ENCODE measurements at places on chromosomes 7 and 10.
A peak's percentile ranks its signal among the peaks of the same experiment; 100 is the strongest.

GRCh38 chr7:119033641-119034040 is 809.1 kb downstream of the ANKRD7 start:
- no peak for DNase-seq

- DNase-seq: peak; percentile 22
Observed at GRCh38 chr10:114181971-114182370, 2.8 kb downstream of the TDRD1 start.

- no peak for DNase-seq
Observed at GRCh38 chr10:22593636-22594198, 120.7 kb downstream of the PIP4K2A start.

DNA sequence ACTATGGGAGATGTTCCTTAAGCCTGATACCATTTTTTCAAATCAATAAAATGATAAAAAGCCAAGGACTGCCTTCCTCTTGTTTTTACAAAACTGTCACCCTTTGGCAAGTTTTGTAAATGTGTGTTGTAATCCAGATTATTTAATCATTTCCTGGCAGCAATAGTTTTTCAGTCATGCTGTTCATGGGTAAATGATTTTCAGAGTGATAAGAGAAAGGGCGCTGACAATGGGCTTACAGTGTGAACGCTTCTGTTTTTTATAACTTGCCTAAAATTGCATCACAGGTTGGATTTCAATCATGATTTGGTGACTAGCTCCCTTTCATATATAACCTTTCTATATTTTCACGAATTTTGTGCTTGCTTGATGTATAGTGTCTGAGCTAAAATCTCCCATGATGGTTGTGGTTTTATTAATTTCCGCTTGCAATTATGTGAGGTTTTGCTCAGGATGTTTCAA is 19.0 kb upstream of the DMBT1 start:
- DNase-seq: no peak

DNA sequence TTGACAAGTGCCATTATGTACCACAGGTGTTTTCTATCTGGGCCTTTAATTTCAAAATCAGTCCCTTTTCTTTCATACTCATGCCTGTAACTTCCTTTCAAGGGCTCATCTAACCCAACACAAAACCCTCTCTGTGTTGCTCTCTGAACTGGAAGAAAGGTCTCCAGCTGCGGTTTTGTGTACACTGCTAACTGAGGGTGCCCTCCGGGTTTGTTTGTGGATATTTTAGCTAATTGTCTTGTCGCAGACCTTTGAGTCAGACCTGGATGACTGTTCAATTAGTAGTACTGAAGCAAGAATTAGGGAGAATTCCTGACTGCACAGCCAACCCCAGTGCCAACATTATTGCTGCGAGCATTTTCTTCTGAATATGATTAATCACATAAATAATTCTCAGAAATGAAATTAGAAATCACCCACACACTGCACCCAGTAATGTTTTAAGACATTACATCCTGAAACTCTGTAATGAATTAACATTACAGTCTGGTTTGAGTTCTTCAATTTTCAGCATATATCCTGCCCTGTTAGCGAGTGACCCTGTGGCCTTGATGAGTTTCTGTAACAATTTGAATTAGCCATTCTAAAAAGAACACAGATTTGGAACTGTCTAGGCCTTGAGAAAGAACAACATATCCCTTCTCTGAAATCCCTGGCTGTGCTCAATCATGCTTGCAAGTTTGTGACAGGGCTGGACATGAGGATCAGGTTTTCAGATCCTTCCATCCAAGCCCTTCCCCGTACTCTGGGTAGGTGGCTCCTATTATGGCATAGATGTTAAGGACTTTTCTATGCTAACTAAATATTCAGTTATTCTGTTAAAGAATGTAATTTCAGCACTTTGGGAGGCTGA is 460.1 kb downstream of the PLXDC2 start:
- DNase-seq: no peak

GRCh38 chr7:39184391-39184790 is 206.7 kb downstream of the POU6F2 start:
- no peak for DNase-seq

- no peak for DNase-seq
Observed at GRCh38 chr7:7639847-7640220, 718 bp upstream of the UMAD1 start.

GRCh38 chr10:59361663-59362143 is 646 bp downstream of the FAM13C start:
- no peak for DNase-seq

- no peak for DNase-seq
Observed at GRCh38 chr10:36362257-36362656, 720.2 kb upstream of the FZD8 start.

- DNase-seq: no peak
Observed at GRCh38 chr10:14534152-14534551, 203.4 kb upstream of the FRMD4A start.

- no peak for DNase-seq
Observed at GRCh38 chr10:71873582-71874211, 22.6 kb upstream of the PSAP start.

DNA sequence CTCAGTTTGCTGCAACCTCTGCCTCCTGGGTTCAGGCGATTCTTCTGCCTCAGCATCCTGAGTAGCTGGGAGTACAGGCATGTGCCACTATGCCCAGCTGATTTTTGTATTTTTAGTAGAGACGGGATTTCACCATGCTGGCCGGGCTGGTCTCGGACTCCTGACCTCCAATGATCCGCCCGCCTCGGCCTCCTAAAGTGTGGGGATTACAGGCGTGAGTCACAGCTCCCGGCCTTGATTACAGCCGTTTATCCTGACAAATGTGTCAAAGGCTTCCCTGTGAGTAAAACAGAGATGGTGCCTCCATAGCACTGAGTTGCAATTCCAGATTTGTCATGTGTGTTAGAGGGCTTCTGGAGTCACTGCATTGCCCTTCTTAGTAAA is 273.7 kb downstream of the CCDC3 start:
- no peak for DNase-seq

- DNase-seq: no peak
Observed at GRCh38 chr7:156001496-156002260, 189.4 kb upstream of the SHH start.

DNA sequence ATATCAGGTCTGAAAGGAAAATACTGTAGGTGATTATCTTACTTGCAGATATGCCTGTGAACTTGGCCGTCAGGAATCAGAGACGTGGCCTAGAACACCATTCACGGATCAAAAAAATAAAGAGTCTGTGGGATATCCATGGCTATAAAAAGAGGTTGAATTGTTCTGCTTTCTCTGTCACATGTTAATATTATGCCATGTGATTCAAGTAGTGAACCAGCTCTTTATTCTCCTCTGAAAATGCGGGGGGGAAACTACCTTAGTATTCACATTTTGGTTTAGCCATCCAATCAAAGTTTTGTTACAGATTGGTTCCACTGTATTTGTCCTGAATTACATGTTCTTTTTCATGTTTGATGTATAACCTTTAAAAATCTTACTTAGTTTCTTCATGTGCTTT is 120.5 kb downstream of the CCNY start:
- DNase-seq: no peak

GRCh38 chr7:27920281-27920946 is 180.5 kb downstream of the TAX1BP1 start:
- no peak for DNase-seq

GRCh38 chr7:234708-235553 is 42.6 kb downstream of the FAM20C start:
- DNase-seq: no peak

DNA sequence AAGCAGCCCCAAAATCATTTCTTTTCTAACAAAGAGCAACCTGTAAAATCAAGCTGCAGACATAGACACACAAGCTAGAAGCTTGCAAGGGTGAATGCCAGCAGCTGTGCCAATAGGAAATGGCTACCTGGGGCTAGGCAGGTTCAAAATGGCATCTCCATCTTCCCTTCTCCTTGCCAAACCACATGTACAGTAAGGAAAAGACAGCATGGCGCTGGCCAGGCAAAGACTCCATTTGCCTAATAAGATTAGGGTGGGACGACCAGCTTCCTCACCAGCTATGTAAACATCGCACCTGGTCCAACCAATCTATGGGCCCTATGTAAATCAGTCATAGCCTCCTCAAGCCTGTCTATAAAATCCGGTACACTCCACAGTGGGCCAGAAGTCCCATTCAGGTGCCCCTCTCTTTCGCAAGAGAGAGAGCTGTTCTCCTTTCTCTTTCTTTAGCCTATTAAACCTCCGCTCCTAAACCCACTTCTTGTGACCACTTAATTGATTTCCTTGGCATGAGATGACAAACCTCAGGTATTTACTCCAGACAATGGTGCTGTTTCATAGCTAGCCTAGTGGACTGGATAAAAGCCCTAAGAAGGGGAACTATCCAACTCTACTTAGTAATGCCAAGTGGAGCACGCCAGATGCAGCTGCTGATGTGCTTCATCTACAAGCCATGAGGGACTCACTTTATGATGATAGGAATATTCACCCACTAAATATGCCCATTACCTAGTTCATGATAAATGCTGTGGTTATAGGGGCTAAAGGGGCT is 44.1 kb downstream of the HTR7 start:
- no peak for DNase-seq

DNA sequence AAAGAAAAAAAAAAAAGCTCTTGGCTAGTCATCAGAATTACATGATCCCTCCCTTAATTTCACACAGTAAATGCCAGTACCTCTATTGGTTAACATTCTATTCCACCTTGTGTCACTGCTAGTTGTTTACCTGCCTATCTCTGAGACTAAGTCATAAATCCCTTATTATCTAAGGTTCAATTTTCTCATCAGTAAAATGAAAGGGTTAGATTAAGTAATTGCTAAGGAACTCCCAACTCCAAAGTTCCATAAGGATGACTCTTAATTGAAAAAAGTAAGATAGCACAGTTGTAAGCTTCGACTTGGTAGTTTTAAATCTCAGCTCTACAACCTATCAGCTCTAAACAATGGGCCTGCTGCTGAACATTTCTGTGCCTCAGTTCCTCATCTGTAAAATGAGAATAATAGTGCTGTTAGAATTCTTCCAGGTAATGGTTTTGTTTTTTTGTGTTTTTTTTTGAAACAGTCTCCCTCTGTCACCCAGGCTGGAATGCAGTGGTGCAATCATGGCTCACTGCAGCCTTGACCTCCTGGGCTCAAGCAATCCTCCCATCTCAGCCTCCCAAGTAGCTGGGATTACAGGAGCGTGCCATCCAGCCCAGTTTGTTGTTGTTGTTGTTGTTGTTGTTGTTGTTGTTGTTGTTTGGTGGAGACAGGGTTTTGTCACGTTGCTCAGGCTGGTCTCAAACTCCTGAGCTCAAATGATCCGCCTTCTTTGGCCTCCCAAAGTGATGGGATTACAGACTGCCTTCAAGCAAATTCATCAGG is 35.6 kb downstream of the SRPK2 start:
- DNase-seq: no peak

DNA sequence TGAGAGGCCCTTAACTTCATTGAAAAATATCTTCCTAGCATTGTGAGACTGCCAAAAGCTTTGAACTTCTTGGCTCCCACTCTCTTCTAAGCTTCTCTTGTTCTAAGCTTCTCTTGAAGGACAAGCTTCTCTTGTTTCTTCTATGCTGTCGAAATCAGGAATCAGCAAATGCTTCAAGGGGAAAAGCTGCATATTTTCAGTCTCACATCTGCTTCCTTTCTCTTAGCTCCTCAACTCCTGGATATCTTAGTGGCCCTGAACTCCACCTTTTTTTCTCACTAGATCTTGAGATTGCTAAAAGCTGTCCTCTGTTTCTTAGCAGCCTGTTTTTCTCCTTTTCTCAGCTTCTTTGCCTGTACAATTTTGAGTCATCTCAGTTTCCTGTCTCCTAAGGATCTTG is 73.0 kb downstream of the NEUROD6 start:
- no peak for DNase-seq

- no peak for DNase-seq
Observed at GRCh38 chr7:22586101-22586785, 86.3 kb upstream of the STEAP1B start.

Measured in skeletal muscle cell (primary cell).